ENCODE measurements at places on chromosomes 16 and 17.
A peak's percentile ranks its signal among the peaks of the same experiment; 100 is the strongest.

- DNase-seq: no peak
Observed at GRCh38 chr16:87319011-87319410, 1.8 kb upstream of the C16orf95 start.

- DNase-seq: peak; percentile 65
Observed at GRCh38 chr17:8162233-8162996, at the start of gene VAMP2. Gene VAMP2 (minus strand): TSS chr17:8162948. CDS start chr17:8162879, 69 bp downstream.

- no peak for DNase-seq
Observed at GRCh38 chr16:47197536-47198179, 53.9 kb upstream of the NETO2 start.

GRCh38 chr17:78727476-78728229, 54.4 kb downstream of the CYTH1 start:
- no peak for DNase-seq

- no peak for DNase-seq
Observed at GRCh38 chr16:15686287-15686686, 36.2 kb downstream of the NDE1 start.

DNA sequence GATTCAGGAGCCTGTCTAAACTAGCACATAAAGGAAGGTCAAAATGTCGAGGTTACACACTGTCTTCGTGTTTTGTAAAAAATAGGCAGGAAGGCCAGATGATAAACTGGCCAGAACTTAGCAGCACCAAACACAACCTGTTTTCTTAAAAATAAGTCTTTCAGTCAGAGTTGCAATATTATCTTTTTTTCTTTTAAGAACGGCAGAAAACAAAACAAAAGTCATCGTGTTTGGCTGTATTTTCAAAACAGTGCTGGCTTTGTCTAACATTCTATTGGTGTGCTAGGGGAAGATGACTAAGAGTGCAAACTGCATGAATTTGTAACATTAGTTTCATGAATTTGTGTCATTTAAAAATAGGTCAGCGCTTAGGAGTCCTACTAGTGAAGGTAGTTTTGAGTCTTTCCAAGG, 5.3 kb downstream of the MAF start:
- DNase-seq: no peak

DNA sequence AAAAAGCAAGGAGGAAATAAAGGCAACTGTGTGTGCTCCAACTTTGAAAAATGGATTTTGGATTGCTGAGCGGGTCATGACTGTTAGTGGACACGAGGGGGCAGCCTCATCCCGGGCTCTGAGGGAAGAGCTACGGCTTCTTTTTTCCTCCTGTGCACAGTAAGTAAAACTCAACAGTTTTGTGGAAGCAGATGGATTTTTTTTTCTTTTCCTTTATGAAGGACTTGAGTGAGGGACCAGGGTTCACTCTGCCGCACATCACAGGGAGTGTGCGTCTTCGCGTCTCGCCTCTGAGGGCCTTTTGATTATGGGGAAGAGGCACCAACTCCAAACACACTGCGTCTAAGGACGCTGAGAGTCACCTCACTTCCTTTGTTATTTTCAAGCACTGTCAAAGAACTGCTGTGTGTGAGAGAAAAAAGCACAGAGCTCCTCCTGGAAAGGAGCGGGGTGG, 80.3 kb upstream of the GOT2 start:
- peak; percentile 11 for DNase-seq

GRCh38 chr17:31289790-31290189, 7.2 kb downstream of the OMG start:
- DNase-seq: no peak

GRCh38 chr16:87947356-87948118, 3.7 kb upstream of the BANP start:
- no peak for DNase-seq

DNA sequence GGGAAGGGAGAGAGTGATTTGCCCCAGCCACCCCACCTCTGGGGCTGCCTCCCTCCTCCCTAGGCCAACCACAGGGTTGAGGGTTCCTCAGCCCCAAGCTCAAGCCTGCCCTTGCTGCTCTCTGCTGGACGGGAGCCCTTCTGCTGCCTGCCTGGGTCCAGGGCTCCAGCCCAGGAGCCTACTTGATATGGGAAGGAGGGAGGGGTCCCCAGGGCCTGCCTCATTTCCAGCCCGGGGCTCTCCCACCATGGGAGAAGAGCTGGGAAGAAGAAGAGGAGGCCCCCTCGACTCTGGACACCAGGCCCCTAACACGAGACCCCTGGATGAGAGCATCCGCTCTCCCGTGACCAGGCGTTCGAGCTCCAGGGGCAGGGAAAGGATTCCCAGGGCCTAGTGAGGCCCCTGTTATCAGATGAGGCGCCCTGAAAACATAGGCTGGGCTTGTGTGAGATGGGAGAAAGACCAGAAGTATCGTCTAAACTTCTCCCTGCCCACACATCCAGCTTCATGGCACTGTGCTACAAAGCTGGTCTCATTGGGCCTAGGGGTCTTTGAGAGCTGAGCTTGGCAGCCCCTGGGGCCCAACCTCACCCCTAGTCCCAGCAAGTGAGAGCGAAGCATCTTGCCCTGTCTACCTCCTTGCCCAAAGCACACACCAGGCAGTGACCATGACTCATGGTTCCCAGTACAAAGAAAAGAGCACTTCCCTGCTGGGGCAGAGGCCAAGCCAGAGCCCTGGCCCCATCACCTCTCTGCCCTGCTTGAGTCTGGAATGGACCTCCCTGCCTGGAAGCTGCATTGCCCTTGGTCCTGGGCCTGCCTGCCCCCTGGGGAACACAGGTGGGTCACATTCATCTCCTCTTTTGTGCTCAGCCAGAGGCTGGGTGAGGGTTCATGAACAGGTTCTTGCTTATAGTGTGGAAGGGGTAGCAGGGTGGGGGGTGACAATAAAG, 987 bp downstream of the SLC16A5 start:
- DNase-seq: no peak

- no peak for DNase-seq
Observed at GRCh38 chr17:67528751-67529436, 151.8 kb downstream of the PITPNC1 start.

DNA sequence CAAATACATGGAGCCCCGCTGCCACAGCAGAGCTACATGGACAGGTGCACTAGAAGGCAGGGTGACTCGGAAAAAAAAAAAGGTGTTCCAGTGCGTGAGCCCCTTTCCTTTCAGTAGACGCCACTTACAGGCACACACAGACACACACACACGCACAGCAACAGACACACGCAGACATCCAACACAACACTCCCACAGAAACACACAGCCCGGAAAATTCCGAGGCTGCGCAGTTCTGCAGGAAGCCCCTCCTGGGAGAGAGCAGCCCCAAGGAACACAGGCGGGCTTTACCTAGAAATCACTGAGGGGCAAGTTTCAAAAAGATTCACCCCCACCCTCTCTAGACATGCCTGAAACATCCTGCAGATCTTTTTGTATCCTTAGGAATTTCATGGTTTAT, 136.0 kb upstream of the WSB1 start:
- DNase-seq: no peak

- no peak for DNase-seq
Observed at GRCh38 chr17:38456031-38456815, 28.0 kb downstream of the ARHGAP23 start.

DNA sequence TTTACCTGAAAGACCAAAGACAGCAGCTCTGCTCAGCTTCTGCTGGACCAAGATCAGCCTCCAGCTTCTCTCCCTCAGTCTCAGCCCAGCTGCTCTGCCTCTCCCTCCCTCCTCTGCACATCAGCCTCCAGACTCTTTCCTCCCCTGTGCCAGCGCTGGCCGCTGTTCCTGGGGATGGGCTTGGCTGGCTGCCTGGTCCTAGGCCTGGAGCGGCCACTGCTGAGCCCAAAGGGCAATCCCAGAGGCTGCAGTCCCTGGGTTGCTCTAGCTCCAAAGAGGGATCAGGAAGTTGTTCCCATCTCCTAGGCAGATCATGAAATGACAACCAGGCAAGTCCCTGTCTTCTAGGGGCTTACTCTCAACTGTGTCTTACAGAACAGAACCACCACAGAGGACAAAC, 31.3 kb downstream of the DCUN1D3 start:
- DNase-seq: no peak

GRCh38 chr16:3690470-3690928, 26.8 kb downstream of the TRAP1 start:
- peak; percentile 64 for DNase-seq

DNA sequence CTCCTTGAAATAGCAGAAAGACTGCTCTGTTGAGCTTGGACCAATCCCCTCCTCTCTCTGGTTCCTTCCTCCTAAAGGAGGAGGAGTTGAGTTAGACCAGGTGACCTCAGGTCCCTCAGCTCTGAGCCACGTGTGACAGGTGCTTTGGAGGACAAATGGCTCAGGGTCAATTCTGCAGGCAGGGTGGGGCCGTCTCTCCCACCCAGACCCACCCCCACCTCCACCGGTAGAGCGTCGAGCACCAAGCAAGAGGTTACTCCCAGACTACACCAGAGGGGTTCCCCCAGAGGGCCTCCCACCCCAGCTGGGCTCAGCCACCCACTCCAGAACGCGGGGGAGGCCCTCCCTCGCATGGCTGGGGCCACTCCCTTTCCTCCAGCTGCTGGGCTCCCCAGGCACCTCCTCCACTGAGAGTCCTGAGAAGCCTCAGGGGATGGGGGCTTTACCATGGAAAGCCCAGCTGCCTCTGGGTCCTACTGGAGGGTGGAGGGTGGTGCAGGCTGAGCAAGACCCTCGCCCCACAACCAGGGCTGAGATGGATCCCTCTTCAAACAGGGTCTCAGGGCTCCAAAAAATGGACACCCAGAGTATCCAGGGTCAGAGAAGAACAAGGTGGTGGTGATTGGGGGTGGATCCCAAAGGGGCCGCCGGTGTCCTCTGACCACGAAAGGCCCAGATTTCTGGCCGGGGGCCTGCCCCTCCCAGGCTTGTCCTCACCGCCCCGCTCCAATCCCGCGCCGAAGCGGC, 7.6 kb downstream of the MYO1C start:
- DNase-seq: no peak

DNA sequence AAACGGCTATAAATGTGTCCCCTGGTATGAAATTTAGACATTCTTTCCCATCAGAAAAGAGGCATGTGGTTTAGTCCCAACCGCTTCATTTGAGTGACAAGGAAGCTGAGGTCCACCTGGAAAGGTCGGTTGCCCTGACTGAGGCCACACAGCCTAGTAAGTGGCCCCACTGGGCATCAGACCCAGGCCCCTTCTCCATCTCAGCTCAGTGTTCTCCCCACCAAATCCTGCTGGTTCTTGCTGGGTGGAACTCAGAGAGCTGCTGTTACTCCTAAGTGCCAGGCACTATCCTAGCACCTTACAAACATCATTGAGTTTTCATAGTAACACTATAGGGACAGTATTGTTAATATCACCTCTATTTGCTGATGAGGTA, 153.5 kb downstream of the SOCS1 start:
- no peak for DNase-seq

- no peak for DNase-seq
Observed at GRCh38 chr16:20316715-20317114, 10.6 kb downstream of the GP2 start.

DNA sequence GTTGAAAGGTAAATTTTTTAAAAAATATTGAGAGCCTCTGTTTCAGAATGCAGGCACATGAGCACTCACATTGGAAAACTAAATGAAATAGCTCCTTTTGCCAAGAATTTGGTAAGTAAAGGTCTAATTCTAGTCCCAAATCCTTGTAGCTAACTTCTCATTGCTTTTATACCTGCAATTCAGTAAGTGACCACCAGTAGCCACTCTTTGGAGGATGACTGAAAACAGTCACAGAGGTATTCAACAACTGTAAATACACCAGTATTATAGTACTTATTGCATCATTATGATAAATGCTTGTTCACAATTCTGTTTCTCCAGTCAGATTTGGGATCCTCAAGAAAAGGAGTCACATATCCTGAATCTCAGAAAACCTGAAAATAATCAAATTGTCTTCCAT, 562.4 kb upstream of the CDH11 start:
- DNase-seq: no peak

Data from stimulated activated CD4-positive, alpha-beta T cell treated with anti-CD3 and anti-CD28 coated beads, Interleukin-12 subunit alpha, Interleukin-12 subunit beta, amount 100 ng/mL, for 24 hours (primary cell).